ENCODE measurements at places on chromosomes 11 and 22. TPM values are rescaled to one million over a fixed set of nuclear protein-coding genes. Genes with fewer than 3 reads are reported as not detected.

The RTN4R gene
- 18.6 TPM for total RNA-seq

The TRIM64 gene
- total RNA-seq, result not detected

The MS4A4A gene
- not detected for total RNA-seq

The PHLDA2 gene
- total RNA-seq, result 63.1 TPM

The RNF121 gene
- 28.6 TPM for total RNA-seq

The CYB5R2 gene
- total RNA-seq, result 17.9 TPM

The HIC2 gene
- 4.4 TPM for total RNA-seq

The IGSF22 gene
- total RNA-seq, result 0.06 TPM

The LRP4 gene
- total RNA-seq, result 5.0 TPM

The MFRP gene
- not detected for total RNA-seq

The CWC15 gene
- total RNA-seq, result 48.5 TPM

The UFD1 gene
- total RNA-seq, result 68.1 TPM

The HORMAD2 gene
- total RNA-seq, result not detected

The KRTAP5-10 gene
- total RNA-seq, result not detected

The PLEKHB1 gene
- total RNA-seq, result 4.6 TPM

The CALCB gene
- total RNA-seq, result 0.29 TPM

The LRRC75B gene
- 8.9 TPM for total RNA-seq

The OR51E2 gene
- total RNA-seq, result not detected

The FAM111B gene
- 16.5 TPM for total RNA-seq

The MS4A15 gene
- not detected for total RNA-seq

The PDE2A gene
- 0.36 TPM for total RNA-seq

The MS4A3 gene
- not detected for total RNA-seq

The PLA2G3 gene
- total RNA-seq, result 2.0 TPM

The CPT1A gene
- total RNA-seq, result 10.2 TPM

The OR4D5 gene
- total RNA-seq, result not detected

The LGR4 gene
- total RNA-seq, result 62.7 TPM

The RGL4 gene
- not detected for total RNA-seq

The TTC17 gene
- 32.6 TPM for total RNA-seq

The TMEM45B gene
- 2.7 TPM for total RNA-seq

The IL17RA gene
- 10.4 TPM for total RNA-seq

The NCAPH2 gene
- total RNA-seq, result 81.5 TPM

The KRTAP5-8 gene
- total RNA-seq, result not detected

The SMTNL1 gene
- total RNA-seq, result not detected

The NEU3 gene
- total RNA-seq, result 12.3 TPM

The PDHX gene
- total RNA-seq, result 19.3 TPM

The CACNA1I gene
- total RNA-seq, result not detected

The ARVCF gene
- total RNA-seq, result 109 TPM

The SLC22A12 gene
- not detected for total RNA-seq

The INS gene
- not detected for total RNA-seq

The SLC6A5 gene
- not detected for total RNA-seq

All from epithelial cell of proximal tubule (primary cell).